ENCODE measurements at places on chromosomes 2 and 18. TPM values are rescaled to one million over a fixed set of nuclear protein-coding genes. Genes with fewer than 3 reads are reported as not detected.

Gene TEX44
- not detected for total RNA-seq

Gene GNAL
- 0.22 TPM for total RNA-seq

Gene CPS1
- 21.2 TPM for total RNA-seq

Gene MC5R
- total RNA-seq = not detected

Gene UBR3
- 51.0 TPM for total RNA-seq

Gene THUMPD2
- total RNA-seq = 8.6 TPM

Gene HYCC2
- total RNA-seq = 9.4 TPM

Gene FAM136A
- 35.0 TPM for total RNA-seq

Gene AKAIN1
- not detected for total RNA-seq

Gene SEPTIN10
- total RNA-seq = 110 TPM

Gene CPO
- 0.12 TPM for total RNA-seq

Gene ANKRD30BL
- total RNA-seq = not detected

Gene CFC1
- not detected for total RNA-seq

Gene UGT1A10
- total RNA-seq = not detected

Gene XDH
- under 0.01 TPM for total RNA-seq

Data from uterine smooth muscle cell (primary cell).